ENCODE measurements at places on chromosomes 4 and X. TPM values are rescaled to one million over a fixed set of nuclear protein-coding genes. Genes with fewer than 3 reads are reported as not detected.

DNA sequence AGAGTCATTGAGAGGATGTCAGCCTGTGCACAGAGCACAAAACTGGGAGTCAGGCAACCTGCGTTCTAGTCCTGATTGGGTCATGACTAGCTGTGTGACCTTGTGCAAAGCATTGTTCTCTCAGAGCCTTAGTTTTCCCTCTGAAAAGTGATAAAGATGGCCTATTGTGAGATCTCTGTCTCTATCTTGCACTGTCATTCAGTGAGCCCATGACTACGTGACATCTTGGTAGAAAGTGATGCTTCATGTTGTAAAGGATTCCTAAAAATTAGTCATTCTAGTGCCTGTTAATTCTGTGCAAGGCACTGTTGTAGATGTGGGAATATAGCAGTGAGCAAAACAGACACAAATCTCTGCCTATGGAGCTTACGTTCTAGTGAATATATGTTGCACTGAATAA lies 2.5 kb downstream of the PGRMC1 start:
- DNase-seq: no peak

DNA sequence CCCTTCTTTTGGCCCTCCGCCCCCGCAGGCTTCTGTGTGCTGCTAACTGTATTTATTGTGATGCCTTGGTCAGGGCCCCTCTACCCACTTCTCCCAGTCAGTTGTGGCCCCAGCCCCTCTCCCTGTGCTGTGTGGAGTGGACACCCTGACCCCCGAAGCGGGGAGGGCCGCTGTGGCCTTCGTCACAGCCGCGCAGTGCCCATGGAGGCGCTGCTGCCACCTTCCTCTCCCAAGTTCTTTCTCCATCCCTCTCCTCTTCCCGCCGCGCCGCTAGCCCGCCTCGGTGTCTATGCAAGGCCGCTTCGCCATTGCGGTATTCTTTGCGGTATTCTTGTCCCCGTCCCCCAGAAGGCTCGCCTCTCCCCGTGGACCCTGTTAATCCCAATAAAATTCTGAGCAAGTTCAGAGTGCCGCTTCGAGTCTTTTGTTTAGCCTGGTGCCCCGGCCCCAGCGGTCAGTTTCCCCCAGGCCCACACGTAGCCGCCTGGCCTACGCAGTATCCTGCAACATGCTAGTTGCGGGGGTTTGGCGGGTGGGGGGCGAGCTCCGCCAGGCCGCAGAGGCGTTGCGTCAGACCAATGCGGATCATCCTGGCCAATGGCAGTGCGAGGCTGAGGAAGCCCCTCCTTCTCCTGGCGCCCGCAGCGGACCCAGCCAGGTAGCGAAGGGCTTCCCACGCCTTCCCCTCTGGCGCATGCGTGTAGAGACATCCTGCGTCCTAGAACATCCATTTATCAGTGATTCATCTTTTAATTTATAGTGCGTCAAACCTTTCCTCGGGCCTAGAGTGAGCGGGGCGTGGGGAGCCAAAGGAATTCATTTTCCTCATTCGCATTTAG lies 5.6 kb upstream of the KANTR start:
- DNase-seq: peak; percentile 80

The DRD5 gene
- not detected for total RNA-seq

The ASB12 gene
- total RNA-seq: not detected

GRCh38 chr4:98625920-98626319 lies 32.5 kb downstream of the TSPAN5 start:
- no peak for DNase-seq

The MSMO1 gene
- total RNA-seq: 93.5 TPM

The SLC10A6 gene
- 0.20 TPM for total RNA-seq
